ENCODE measurements at places on chromosomes 7 and 10.

- DNase-seq = no peak
These were observed 40.1 kb downstream of the TNRC18 start for GRCh38 chr7:5383314-5384098.

DNA sequence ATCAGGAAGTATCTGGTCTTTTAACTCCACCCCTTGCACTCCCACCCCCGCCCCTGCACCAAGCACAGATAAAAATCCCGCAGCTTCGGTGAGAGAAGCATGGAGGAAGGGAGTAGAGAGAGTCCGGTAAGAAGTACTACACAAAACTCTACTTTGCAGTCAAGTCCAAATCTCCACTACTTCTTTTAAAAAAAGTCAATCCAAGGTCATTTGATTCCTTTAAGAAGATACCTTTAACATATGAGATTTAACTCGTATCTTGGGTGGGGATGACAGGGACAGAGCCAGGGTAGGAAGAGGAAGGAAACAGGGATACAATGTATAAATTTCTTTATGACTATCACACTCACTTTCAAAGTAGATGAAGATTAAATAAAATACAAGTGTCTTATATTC is 132.1 kb downstream of the NRBF2 start:
- DNase-seq = peak; percentile 27

GRCh38 chr10:133261726-133262325 is 14.8 kb downstream of the ADAM8 start:
- DNase-seq = peak; percentile 65

DNA sequence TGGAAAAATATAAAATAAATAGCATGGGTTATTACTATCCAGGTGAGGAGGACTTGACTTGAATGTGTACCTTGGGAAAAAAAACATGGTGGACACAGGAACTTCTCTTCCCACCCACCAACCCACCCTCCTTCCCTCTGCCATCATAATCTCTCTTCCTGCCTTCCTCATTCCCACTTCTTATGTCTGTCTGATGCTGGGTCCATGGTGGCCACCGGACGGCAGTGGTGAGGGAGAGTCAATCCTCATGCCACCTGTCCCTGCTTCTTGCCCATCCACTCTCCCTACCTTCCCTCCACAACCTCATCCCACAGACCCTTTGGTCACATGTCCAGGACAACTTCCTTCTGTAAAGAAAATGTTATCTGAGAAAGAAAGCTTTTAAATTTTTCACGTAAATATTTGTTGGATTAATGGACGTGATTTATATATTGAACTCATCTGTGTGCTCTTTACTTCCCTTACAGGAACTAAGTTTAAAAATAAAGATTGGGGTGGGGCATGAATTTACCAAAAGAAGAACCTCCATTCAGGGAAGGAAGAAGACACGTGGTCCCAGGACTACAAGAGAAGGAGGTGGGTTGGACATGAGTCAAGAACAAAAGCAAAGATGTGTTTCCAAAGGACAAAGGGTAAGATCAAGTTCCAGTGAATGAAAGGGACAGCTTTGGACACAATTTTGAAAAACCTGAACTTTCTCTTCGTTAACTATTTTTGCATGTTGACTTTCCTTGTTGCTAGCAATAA is 104.5 kb downstream of the PIP4K2A start:
- peak; percentile 71 for DNase-seq

- DNase-seq = no peak
These were observed 279.4 kb upstream of the LYZL1 start for GRCh38 chr10:29009464-29009863.

DNA sequence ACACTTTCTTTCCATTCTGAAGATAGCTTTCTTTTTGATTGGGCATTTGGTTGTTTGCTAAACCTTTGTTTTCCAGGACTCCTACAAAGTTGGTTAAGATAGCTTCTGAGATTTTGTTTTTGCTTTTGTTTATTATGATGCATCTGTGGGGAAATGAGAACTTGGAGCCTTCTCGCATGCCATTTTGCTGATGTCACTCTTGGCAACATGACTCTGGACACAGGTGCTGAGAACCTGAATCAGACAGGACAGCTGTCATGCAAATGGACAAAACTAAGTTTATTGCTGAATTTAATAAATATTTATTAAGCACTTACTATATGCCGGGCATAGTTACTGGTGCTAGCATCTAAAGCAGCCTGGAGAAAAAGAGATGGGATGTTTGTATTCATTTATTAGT is 274.1 kb downstream of the ZEB1 start:
- DNase-seq = no peak

- peak; percentile 13 for DNase-seq
These were observed 32.4 kb downstream of the CAMK2B start for GRCh38 chr7:44292876-44293560.

DNA sequence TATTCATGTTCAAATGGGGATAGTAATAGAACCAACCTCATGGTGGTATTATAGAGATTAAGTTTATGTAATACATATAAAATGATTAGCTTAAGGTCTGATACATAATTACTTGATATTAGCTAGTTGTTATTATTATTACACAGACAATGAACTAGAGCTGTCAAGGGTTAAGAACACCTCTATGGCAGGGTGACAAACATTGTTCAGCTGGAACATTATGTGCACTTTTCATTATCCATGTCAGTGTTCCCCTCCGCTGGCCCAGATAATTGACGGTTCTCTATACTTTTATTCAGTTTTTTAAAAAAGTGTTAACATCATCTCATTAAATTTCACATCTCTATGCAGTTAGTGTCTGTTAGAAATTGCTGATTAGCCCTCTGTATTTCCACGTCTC is 142.1 kb downstream of the CDK14 start:
- no peak for DNase-seq

GRCh38 chr7:74044366-74045350 is 16.7 kb downstream of the ELN start:
- peak; percentile 22 for DNase-seq

DNA sequence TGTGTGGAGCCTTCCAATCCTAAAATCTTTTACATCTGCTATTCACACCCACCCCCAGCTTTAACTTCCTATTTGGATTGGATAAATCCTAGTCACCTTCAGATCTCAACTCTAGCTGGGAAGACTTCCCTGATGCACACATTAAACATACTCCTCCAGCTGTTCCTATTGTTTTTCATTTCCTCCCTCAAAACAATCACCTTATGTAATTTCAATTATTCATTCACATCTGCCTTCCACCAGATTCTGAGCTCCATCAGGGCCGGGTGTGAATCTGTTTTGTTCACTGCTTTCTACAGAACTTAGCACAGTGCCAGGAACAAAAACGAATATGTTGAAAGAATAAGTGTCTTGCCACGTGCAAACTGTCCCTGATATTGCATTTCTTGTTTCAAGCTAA is 497.4 kb downstream of the PLXDC2 start:
- no peak for DNase-seq

- DNase-seq = no peak
These were observed 173.4 kb downstream of the CACNB2 start for GRCh38 chr10:18313626-18314025.

DNA sequence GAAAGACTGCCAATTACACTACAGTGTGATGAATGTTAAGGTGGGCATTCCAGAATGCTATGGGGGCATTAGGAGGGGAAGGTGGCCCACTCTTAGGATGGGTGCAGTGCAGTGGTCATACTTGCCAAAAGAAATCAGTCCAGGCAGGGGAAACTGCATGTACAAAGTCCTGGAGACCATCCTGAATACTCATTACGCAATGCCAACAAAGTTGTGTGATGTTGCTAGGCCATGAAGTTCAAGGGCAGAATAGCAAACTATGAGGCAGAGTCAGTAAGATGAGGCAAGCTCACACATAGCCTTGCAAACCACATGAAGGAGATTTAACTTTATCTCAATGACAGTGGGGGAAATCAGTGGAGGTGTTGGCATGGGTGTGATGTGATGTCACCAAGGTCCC is 49.8 kb upstream of the SLC35B4 start:
- no peak for DNase-seq

GRCh38 chr10:130935128-130935439 is 376.4 kb downstream of the TCERG1L start:
- DNase-seq = no peak

- no peak for DNase-seq
These were observed 224.6 kb upstream of the NRP1 start for GRCh38 chr10:33559105-33559504.

DNA sequence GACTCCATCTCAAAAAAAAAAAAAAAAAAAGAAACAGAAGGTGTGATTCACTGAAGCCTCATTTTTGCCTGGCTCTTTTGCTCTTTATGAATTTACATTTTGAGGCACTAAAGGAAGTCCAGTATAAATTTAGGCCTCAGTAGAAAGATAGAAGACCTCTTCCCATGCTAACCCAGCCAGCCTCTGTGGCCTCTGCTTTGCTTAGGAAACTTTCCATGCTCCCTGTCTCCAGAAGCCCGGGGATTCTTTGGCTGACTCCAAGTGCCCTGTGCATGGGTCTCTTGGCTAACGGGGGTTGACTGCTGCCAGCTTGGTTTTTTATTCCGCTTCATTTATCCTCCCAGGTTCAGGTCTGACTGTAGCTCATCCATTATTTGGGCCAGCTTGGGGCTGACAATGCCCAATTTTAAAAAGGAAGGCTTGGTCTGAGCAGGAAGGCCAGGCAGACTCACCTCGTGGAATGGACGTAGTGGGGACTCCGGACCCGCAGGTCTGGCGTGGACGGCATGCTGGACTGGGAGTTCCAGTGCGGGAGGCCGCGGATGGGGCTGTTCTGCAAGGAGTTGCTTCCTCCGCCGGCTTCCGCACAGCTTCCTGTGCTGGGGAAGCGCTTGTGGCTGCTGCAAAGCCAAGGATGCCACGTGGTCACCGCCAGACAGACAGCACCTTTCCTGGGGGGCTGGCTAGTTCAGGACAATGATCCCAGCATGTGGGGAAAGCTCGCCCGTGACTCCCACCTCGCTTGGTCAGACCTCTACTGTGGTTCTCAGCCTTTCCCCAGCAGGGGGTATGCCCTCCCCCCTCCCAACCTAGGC is 72.3 kb downstream of the PRPF18 start:
- no peak for DNase-seq

DNA sequence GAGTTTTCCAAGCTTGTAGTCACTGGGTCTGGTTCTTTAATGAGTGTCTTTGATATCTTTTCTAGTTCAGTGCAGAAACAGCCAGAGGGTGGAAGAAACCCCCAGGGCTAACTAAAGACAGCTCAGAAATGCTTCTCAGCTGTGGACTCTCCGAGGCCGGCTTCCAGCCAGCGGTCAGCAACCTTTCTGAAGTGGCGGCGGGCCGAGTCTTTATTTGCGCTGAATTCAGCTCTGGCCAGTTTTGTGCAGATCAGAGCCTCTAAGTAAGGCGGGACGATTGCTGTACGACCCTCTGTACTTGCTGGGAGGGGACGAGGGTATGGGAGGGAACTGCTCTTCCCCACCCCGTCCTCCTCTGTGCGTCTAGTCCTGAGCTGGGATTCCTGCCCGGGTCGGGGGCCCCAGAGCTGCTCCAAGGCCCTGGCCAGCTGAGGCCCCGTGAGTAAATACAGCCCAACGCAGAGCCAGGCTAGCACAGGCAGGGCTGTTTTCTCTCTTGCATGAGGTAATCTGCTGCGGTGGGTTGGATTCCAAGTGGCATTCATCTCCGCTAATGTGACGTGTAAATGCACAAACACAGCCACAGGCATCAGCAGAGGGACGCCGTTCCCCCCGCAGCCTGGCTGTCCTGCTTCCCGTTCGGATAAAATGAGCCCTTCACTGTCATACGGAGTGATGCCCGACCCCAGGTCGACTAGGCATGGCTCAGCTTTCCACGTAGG is 159.8 kb downstream of the PIP4K2A start:
- no peak for DNase-seq

- peak; percentile 26 for DNase-seq
These were observed 48.2 kb downstream of the COL26A1 start for GRCh38 chr7:101410743-101411507.

GRCh38 chr7:134632937-134633540 is 13.6 kb upstream of the BPGM start:
- peak; percentile 53 for DNase-seq

GRCh38 chr7:30082686-30083085 is 52.1 kb upstream of the MTURN start:
- DNase-seq = no peak

GRCh38 chr10:104267721-104268404 is 1.1 kb upstream of the GSTO2 start:
- DNase-seq = no peak

Measured in NCI-H2171 treated with DMSO at 0.1 percent for 48 hours (cell line).